Coronary artery (tissue), 2 donors: ENCODE measurements at places on chromosomes 13 and 19.

- DNase-seq, result no peak
These were observed 671 bp downstream of the ZDHHC20 start for GRCh38 chr13:21458451-21458812.

DNA sequence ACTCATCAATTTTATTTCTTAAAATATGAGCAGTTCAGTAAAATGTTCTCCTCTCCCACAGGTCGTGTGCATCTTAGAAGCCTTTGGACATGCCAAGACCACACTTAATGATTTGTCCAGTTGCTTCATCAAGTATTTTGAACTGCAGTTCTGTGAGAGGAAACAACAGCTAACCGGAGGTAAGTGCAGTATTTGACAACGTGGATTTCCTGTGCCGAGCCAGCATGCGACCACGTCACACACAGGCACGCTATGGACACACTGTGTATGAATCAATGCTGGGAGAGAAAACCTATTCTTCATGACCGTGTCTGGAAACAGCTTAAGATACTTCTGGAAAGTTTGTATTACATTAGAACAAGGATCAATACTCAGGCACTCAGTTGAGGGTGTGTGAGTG, 268.5 kb downstream of the MYO16 start:
- DNase-seq, result no peak

DNA sequence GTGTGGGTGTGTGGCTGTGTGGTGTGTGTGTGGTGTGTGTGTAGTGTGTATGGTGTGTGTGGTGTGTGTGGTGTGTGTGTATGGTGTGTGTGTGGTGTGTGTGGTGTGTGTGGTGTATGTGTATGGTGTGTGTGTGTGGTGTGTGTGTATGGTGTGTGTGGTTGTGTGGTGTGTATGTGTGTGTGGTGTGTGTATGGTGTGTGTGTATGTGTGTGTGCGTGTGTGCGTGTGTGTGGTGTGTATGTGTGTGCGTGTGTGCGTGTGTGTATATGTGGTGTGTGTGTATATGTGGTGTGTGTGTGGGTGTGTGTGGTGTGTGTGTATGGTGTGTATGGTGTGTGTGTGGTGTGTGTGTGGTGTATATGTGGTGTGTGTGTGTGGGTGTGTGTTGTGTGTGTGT, 8.1 kb downstream of the SHISA7 start:
- DNase-seq, result no peak

GRCh38 chr13:64688893-64689677, 2541.1 kb downstream of the PCDH9 start:
- DNase-seq, result no peak

GRCh38 chr13:91117351-91117750, 230.1 kb upstream of the MIR17HG start:
- DNase-seq, result no peak
